ENCODE measurements at places on chromosomes 7 and 10. TPM values are rescaled to one million over a fixed set of nuclear protein-coding genes. Genes with fewer than 3 reads are reported as not detected.

- DNase-seq, result no peak
Measured at GRCh38 chr7:47778153-47778661, 170.1 kb downstream of the PKD1L1 start.

PCLO gene
- 11.0 TPM for polyA plus RNA-seq

GRCh38 chr10:47378183-47378510 lies 5.9 kb downstream of the ZNF488 start:
- DNase-seq, result no peak

DNA sequence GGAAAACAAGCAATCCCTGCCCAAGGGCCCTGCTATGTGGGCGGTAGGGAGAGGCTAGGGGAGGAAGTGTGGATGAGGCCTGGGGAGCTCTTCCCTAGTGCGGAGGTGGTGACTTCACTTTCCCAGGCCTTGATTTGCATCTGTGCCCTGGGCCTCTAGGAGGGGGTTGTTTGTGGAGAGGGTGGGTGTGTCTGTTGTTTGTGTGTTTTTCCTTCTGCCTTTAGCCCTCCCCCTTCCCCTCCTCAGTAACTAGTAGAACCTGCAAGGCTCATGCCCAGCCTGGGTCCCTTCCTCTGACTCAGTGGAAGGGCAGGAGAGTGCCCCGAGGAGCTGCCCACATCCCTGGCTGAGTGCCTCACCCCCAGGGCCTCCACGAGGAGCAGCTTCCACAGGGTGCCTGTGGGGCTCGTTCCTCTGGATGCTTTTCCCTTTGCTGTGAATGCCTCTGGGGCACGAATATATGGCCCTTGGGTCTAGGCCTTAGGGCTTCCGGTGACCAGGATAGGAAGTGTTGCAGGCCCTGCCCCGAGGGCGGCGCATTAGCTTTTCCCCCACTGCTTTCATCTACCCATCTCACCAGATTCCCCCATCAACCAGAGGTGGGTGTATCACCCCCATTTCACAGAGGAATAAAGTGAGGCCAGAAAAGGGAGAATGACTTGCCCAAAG lies 89.4 kb upstream of the DUSP5 start:
- no peak for DNase-seq

DNA sequence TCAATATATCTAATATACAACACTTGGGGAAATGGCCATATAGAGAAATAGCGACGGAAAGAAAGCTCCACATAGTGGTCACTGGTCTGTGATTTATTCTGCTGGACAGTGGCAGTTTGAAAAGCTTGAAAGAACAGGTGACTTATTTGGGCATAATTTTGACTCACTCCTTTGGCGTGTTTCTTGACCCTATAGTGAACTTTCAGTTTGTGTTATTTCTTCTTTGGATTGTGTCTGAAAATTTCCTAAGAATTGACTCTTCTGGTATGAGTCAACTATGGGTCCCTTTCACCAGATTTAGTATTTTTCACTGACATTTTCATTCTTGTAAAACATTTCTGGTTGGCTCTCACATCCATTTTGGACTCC lies 25.8 kb upstream of the IMMP2L start:
- no peak for DNase-seq

DNA sequence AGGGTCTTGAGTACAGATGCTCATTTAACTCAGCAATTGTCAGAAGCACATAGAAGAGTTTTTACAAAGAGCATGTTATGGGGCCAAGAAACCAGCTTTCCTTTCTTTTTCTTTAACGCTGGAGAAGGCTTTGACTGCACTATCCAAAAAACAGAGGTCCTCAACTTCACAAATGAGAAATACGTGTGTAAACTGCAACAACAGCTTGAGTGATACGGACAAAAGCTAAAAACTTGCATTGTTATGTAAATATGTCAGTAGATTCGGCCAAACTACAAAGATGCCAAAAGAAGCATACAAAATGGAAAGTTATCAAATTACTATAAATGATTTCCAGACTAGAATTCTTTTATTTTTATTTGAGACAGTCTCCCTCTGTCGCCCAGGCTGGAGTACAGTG lies 62.4 kb upstream of the C10orf90 start:
- no peak for DNase-seq

GRCh38 chr10:84539216-84539615 lies 210.8 kb downstream of the CCSER2 start:
- DNase-seq, result no peak

IL6 gene
- polyA plus RNA-seq, result not detected

DNA sequence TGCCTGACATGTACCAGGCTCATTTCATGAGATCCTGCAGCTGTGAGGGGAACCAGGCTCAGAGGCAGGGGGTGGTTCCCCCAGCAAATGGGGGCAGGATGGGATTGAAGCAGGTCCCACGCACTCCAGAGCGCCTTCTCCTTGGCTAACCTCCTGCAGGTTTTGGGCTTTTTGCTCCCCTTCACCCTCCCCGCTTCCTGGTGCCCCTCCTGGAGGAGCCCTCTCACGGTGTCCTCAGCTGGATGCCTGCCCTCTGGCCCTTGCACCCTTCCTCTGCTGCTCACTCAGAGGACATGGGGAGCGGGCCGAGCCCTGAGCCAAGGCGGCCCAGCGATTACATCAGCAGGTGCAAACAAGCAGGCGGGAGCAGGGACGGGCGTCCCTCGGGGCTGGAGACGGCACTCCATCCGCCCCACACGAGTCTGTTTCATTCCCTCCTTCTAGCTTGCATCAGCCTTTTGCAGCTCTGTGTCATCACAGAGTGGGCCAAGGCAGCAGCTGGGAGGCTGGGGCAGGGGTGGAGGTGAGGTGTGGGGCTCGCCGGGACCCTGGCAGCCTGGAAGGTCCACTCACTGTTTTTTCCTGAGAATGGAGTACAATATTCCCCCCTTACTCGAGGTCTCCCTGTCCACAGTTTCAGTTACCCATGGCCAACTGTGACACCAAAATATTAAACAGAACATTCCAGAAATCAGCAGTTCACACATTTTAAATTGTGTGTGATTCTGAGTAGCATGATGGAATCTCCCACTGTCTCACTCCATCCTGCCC lies 52.7 kb upstream of the SLC29A3 start:
- no peak for DNase-seq

- no peak for DNase-seq
Measured at GRCh38 chr10:27720529-27720928, 25.1 kb downstream of the MKX start.

MUC3A gene
- polyA plus RNA-seq, result 0.97 TPM

DNA sequence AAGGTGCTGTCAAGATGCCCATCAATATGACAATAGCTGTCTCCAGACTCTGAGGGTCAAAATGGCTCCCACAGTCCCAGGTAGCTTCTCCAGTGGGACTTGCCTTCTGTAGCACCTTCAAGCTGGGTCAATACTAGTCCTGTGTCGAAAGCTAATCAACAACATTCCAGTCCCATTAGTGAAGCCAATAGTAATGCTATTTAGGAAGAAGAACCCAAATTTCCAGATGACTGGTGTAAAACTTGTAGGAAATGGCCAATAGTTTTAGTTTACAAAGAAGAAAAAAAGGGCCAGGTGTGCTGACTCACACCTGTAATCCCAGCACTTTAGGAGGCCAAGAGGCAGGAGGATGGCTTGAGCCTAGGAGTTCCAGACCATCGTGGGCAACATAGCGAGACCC lies 2.0 kb upstream of the SPOCK2 start:
- no peak for DNase-seq

GRCh38 chr7:93219868-93220267 lies 6.4 kb downstream of the HEPACAM2 start:
- DNase-seq, result no peak

DNA sequence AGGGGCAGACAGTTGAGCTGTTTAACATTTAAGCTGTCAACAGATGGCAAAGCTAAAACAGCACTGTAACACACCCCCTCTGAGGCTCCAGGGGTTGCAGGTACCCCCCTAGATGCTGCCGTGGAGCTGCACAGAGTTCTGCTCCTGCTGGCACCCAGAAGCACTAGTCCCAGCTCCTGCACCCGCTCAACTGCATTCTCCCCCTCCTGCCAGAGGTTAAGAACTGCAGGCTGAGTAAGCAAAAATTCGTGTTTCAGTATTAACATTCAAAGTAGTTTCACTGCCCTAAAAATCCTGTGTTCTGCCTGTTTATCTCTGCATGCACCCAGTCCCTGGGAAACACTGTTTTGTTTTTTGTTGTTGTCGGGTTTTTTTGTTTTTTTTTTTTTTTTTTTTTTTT lies 790.8 kb upstream of the KCND2 start:
- DNase-seq, result no peak

ENKUR gene
- 5.6 TPM for polyA plus RNA-seq

GRCh38 chr10:79475877-79476276 lies 30.5 kb upstream of the ZCCHC24 start:
- no peak for DNase-seq

DNA sequence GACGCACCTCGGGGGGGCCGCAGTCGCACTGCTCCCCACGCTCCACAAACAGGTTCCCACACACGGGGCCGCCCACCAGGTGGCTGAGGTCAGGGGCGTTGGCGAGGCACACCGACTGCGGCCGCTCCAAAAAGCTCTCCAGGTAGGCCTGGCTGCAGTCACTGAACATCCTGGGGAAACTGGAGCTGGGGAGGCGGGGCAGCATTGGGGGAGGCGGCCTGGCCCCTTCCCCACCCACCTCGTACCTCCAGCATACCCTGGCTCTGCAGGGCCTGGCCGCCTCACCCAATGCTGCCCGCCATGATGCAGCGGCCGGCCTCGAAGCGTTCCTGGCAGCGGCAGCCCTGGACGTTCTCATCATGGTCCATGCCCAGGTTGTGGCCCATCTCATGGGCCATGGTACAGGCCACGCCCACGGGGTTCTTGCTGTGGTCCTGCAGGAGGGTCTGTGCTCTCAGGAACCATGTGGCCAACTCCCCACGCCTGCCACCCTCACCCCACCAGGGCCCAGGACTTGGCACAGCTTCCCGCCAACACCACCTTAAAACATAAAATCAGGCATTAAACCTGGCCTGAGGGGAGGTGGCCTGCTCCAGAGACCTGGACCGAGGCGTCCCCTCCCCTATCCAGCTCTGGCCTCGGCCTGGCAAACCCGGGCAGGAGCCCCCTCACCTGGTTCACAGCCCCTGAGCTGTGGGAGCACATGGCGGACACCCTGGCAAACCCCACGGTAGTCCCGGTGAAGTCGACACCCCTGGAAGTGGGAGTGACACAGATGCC lies 5.0 kb downstream of the ADAM8 start:
- DNase-seq, result no peak

GRCh38 chr7:72161534-72161933 lies 250.6 kb downstream of the CALN1 start:
- DNase-seq, result no peak

PDK4 gene
- polyA plus RNA-seq, result 17.6 TPM

GRCh38 chr10:86945361-86946212 lies 11.8 kb downstream of the MMRN2 start:
- DNase-seq, result no peak

DNA sequence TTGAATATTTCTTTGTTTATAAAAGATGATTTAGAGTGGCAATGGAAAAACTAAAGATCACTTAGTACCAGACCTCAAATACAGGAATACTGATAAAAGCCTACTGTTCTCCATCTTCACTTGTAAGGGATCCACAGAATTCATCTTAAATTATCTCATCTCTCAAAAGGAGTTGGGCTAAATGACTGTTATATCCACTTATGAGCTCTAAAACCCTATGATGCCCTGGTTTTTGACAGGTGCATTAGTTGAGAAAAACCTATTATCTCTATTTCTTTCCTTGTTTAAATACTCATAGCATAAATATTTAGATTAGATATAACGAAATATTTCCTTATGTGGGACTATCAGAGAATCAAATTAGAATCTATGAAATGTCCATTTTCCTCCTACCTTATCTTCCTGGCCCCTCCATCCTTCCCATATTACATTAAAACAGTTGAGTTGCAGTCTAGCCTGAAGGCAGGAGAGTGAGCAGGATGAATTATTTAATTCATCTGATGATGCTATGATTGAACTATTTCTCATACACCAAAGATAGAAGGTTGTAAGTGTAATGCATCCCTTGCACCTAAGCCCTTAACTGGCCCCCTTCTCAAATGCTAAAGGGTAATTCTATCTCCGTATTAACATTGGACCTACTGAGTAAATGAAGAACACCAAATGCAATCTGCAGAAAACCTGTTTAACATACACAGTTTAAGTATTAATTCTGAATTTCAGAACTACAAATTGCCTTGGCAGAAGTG lies 29.7 kb downstream of the PPP3CB start:
- no peak for DNase-seq

GRCh38 chr10:70096016-70096704 lies 36.5 kb downstream of the AIFM2 start:
- DNase-seq, result no peak

DNA sequence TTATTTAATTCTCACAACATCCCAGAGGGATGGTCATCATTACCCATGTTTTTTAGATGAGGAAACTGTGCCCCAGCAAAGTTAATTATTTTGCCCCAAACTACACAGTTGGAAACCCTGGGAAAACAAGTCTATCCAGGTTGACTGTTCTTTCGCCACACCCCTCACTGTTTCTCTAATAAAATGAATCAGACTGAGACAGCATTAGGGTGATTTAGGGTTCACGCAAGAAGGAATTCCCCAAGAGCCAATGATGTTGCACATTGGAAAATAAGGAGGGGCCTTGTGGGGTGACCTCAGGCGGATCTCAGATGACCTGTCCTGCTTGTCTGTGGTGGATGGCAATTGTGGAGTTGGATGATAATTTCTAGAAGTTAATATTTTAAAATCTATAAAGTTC lies 135.7 kb upstream of the TBX20 start:
- DNase-seq, result no peak

IFIT3 gene
- polyA plus RNA-seq, result 11.0 TPM

HILPDA gene
- 17.2 TPM for polyA plus RNA-seq

AQP1 gene
- polyA plus RNA-seq, result 201 TPM

NPM3 gene
- 58.2 TPM for polyA plus RNA-seq

TEX47 gene
- not detected for polyA plus RNA-seq

- DNase-seq, result no peak
Measured at GRCh38 chr10:101848894-101849351, 5.3 kb upstream of the KCNIP2 start.

DNA sequence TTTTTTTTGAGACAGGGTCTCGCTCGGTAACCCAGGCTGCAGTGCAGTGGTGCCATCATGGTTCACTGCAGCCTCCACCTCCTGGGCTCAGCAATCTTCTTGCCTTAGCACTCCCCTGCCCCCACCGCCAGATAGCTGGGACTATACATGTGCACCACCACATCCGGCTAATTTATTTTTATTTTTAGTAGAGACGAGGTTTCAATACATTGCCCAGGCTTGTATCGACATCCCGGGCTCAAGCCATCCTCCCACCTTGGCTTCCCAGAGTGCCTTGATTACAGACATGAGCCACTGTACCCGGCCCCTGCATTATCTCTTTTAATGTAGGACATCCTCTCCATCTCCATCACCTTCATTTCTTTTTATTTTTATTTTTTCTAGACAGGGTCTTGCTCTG lies 213.3 kb downstream of the CUX1 start:
- no peak for DNase-seq

- DNase-seq, result peak; percentile 12
Measured at GRCh38 chr10:48215486-48216203, 58.9 kb downstream of the FRMPD2 start.

DNA sequence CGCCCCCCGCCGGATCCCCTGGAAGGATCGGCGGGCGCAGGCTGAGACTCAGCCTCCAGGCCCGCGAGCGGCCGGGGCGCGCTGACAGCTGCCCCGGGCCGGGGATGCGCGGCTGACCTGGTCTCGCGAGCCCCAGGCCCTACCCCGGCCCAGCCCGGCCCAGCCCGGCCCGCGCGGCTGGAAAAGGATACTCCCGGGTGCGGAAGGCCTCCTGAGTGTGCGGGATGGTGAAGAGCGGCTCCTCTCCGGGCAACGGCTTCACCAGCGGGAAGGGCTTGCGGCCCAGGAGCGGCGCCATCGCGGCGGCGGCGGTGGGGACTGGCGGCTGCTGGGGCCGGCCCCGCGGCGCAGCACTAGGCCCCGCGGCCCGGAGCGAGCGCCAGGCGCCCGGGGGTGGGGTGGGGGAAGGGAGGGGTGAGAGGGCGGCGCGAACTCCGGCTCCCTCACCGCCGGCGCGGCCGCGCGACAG lies 423 bp downstream of the BAZ1B start:
- peak; percentile 23 for DNase-seq
